Glutamatergic neuron (in vitro differentiated cells): ENCODE measurements at places on chromosomes 4 and X. TPM values are rescaled to one million over a fixed set of nuclear protein-coding genes. Genes with fewer than 3 reads are reported as not detected.

SPANXD gene
- not detected for total RNA-seq

POF1B gene
- not detected for total RNA-seq

- DNase-seq = no peak
Observed at GRCh38 chr4:61507091-61507490, 307.0 kb downstream of the ADGRL3 start.

DNA sequence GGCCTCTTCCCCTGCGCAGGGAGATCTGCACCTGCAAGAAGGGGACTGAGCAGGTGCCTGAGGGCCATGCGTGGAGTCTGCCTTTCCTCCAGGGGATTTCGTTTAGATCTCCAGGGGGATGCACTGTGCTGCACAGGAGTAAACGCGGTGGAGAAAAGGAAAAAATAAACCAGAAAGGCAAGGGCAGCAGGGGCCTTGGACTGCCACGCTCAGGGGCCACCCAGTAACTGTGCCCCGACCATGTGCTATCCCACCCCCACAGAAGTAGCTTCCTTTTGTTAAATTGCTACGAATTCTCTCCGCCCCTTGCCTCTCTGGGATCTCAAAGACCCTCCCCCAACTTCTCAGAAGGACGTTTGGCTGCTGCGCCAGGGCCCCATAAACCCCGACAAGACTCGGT is 17.2 kb upstream of the HMX1 start:
- no peak for DNase-seq

BMX gene
- total RNA-seq = not detected

SATL1 gene
- not detected for total RNA-seq

DUSP21 gene
- total RNA-seq = not detected
